ENCODE measurements at places on chromosomes 2 and 18.

DNA sequence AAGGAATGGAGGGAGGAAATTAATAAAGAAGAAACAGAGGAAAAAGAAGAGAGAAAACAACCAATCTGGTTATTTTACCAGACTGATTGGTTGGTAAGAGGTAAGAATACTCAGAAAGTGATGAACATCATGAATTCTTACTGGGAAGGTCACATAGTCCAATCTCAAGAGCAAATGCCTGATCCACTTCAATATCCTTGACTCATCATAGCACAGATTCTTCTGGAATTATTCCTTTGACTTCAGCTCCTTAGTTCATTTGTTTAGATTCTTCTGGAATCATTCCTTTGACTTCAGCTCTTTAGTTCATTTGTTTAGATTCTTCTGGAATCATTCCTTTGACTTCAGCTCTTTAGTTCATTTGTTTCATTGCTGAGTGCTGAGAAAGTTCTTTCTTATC, 2030.6 kb upstream of the CELF4 start:
- no peak for DNase-seq

- DNase-seq: no peak
These were observed 4.2 kb upstream of the SERPINB4 start for GRCh38 chr18:63648241-63648640.

GRCh38 chr2:179538406-179539123, 273.9 kb upstream of the SESTD1 start:
- peak; percentile 55 for DNase-seq

DNA sequence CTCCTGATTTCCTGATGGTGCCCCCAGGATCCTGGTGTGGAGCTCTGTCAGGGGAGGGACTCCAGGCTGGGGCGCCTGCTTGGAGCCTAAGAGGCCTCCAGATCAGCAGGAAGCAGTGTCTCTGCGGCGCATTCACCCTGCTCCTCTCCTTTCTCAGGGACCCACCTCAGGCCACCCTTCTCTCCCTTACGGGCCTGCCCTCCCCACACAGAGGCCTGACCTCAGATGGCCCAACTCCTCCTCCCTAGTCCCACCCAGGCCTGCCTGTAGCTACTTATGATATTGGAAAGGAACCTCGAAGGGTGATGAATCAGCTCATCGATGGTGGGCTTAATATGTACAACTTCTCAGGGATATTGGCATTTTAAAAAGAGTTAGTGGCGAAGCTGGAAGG, 10.6 kb downstream of the TMEM37 start:
- no peak for DNase-seq

DNA sequence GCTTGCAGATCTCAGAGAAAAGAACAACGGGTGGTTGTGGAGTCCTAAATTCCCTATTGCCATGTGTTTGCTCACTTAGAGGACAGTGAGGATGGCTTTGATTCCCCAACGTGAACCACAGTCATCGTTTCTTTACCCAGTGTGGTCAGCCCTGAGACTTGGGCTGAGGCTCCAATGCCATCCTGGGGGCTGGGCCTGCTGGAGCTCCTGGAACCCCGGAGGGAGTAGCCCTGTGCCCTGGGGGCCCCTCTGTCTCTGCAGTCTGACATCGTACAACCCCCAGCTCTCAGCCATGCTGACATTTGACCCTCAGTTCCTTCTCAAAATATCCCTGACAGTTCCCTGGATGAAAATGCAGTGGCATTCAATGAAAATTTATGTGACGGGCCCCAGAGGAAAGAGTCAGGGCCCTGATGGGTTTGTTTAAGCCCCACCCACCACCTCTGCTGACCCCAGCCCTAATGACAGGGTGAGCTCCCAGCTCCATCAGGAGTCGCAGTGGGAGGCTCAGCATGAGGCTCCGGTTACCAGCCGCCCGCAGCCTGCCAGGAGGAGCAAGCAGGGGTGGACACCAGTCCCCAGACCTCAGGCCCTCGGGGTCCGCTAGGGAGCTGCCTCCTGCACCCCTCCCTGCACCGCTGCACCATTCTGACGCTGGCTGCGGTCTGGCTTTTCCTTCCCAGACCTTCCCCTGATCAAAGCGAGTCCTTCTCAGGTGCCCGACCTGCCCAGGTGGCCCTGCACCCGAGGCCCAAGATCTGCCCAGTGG, 120.9 kb downstream of the TWIST2 start:
- DNase-seq: no peak

- no peak for DNase-seq
These were observed 74.3 kb downstream of the ICOS start for GRCh38 chr2:204010628-204011560.

DNA sequence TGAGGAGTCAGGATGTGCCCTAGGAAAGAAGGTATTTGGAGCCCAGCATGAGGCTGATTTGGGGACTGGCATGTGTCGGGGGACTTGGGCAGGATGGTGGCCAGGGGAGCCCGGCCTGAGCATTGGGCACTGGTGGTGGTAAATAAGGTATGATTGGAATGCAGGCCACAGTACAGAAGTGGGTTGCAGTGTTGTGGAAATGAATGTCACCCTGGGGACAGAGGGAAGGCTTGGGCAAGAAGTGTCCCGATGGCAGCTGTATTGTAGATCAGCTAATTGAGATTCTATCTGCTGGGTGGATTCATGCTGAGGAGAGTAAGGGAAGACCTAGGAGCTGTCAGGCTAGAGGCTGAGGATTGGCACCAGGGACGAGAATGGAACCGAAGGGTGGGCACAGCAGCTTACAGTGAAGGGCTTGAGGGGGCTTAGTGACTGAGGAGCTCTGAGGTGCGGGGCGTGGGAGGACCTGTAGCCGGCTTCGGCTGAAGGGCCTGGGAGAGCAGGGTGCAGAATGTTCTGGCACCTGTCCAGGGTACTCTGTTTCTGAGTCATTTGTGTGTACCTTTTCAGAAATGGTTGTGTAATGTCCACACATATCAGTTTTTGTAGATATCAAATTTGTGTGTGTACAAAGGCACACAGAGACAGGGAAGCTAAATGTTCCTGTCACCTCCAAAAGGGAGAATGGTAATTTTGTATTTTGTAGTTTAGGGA, 170.2 kb downstream of the PRKCE start:
- no peak for DNase-seq

DNA sequence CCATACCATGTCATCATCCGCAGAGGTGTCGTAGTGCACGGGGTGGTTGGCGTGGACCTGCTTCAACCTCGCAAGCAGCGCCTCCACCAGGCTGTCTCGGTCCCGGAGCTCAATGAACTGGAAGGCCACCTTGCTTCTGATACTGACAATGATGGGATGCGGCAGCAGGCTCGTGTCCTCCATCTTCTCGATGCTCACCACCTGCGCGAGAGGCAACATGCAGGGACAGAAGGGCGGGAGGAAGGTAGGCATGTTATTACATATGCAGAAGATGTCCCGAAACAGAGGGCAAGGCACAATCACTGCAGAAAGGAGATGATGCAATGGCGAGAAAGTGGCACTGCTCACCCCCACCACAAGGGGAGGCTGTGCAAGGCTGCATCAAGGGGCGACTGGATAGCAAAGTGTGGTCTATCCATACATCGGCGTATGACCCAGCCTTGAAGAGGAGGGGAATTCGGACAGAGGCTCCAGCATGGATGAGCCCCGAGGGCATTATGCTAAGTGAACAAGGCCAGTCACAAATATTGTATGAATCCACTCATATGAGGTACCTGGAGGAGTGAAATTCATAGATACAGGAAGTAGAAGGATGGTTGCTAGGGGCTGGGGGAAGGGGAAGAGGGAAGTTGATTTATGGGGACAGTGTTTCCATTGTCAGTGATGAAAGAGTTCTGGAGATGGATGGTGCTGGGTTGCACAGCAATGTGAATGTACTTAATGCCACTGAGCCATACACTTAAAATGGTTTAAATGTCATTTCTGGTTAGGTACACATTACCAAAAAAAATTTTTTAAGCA, 36.6 kb downstream of the RPL31 start:
- no peak for DNase-seq

- no peak for DNase-seq
These were observed 21.4 kb upstream of the PLEKHM3 start for GRCh38 chr2:208046686-208047085.

DNA sequence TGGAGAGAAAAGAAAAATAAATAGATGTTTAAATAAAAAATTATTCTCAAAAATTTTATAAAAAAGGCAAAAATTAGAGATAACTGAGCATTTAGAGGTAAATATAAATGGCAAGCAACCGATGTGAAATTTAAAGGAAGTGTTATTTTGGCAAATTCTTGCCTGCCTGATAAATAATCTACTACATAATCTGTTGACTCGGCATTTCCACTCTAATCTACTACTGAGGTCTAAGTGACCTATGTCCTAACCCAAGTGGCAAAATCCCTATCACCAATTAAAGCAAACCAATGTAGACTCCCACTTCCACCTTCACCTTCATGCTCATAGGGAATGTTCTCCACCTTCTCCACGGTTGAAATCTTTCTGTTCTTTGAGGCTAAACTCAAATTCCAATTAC, 1124.1 kb upstream of the CDH2 start:
- no peak for DNase-seq

- DNase-seq: no peak
These were observed 109.7 kb downstream of the CD8B2 start for GRCh38 chr2:106596844-106597243.

DNA sequence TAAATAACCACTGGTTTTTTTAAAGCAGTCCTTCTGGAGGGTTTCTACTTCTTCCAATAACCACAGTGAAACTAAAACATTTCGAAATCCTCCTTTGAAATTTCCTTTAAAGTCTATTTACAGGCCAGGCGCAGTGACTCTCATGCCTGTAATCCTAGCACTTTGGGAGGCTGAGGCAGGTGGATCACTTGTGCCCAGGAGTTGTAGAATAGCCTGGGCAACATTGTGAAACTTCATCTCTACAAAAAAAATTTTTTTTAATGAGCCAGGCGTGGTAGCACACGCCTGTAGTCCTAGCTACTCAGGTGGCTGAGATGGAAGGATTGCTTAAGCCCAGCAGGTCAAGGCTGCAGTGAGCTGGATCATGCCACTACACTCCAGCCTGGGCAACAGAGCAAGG, 15.2 kb downstream of the KIDINS220 start:
- no peak for DNase-seq

- no peak for DNase-seq
These were observed 38.7 kb upstream of the PTPN4 start for GRCh38 chr2:119721043-119721442.

DNA sequence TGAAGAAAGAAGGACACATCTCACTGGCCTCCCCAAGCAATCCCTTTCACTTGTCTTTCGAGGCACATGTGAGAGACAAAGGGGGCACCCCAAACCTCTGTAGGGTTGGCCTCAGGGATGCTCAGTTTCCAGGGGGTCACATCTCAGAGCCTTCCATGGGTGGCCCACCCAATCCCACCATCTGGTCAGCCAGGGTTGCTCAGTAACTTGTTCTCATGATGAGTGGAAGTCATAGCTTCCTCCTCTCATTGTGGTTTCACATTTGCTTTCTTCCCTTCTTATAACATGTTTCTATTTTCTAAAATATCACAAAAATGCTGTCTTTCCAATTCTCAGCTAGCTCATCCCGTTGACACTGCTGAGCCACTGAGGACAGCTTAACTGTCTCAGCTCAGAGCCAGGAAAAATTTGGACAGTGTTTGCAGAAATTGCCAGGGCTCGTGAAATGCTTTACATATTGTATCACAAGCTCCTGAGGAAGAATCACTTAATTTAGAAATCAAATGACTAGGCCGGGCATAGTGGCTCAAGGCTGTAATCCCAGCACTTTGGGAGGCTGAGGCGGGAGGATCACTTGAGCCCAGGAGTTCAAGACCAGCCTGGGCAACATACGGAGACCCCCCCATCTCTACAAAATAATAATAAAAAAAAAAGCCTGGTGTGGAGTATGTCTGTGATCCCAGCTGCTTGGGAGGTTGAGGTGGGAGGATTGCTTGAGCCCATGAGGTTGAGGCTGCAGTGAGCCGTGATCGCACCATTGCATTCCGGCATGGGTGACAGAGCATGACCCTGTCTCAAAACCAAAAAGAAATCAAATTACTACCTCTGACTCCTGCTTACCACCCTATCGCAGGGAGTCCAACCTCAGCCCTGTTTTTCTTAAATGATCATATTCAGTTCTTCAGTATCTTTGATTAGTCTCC, 129.3 kb downstream of the PRKCE start:
- DNase-seq: peak; percentile 43

- no peak for DNase-seq
These were observed 48.8 kb downstream of the ERBB4 start for GRCh38 chr2:212489719-212490346.

DNA sequence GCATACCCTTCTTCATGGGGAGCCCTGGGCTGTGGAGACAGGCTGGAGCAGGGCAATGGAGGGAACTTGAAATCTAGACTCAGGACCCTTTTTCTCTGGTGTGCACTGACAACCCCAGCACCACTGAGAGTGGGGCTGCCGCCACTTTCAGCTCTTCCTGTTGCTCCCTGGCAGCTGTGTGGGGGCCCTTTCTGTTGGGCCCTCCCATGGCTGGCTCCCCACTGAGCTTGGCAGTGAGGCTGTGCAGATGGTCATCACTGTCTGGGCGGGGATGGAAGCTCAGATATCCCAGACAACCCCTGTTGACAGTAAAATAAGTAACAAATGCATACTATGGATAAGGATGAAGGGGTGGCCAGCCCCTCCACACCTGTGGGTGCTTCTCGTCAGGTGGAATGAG, 6.7 kb downstream of the MYO7B start:
- no peak for DNase-seq

GRCh38 chr18:37242826-37243560, 322.6 kb downstream of the CELF4 start:
- DNase-seq: no peak

DNA sequence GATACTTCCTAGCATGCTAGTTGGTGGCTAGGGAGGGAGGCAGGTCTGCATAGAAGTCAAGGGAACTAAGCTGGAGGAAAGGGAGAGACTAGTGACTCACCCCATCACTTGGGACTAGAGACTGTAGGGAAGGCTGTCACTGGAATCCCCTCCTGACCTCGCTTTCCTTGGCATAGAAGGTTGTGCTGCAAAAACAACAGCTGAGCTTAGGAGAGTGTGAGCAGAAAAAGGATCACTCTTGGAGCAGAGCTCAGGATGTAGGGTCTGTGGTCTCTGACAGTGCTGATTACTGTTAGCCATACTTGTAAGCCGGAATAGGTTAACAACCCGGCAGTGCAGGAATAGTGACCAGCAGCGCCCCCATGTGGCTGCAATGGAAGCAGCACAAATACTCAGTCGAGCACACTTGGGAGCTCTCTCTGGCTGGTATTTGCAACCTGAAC, 66.9 kb upstream of the SMAD2 start:
- DNase-seq: no peak

DNA sequence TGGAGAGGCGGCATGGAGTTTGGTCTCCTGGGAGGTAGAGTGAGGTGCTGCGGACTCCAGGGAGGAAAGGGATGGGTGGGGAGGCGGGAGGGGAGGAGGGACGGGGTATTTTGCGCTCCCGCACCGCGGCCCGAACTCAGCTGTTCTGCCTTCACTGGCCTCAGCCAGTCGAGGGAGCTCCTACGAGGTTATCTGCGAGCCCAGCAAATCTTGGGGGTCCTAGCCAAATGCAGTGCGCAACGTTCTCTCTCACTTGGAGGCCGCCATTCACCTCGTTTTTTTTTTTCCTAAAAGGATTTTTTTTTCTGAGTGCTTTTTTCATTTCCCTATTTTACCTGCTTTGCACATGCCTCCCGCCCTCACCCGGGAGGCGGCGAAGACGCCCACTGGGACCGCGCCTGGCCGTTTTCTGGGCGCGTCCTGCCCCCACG, 877 bp upstream of the BCL2L11 start:
- DNase-seq: no peak

Data from GM03348 (cell line).